Activated T-cell treated with anti-CD3 and anti-CD28 coated beads for 24 hours (primary cell): ENCODE measurements at places on chromosomes 1 and 21.

- no peak for DNase-seq
Observed at GRCh38 chr21:32285476-32285875, 6.6 kb upstream of the MIS18A start.

- no peak for DNase-seq
Observed at GRCh38 chr1:20008391-20008841, 29.0 kb upstream of the PLA2G2A start.

- no peak for DNase-seq
Observed at GRCh38 chr1:192793983-192794767, 14.7 kb upstream of the RGS2 start.

GRCh38 chr1:54872036-54872331 lies 15.0 kb downstream of the DHCR24 start:
- no peak for DNase-seq

- DNase-seq, result no peak
Observed at GRCh38 chr1:150383631-150384324, 19.8 kb downstream of the RPRD2 start.

DNA sequence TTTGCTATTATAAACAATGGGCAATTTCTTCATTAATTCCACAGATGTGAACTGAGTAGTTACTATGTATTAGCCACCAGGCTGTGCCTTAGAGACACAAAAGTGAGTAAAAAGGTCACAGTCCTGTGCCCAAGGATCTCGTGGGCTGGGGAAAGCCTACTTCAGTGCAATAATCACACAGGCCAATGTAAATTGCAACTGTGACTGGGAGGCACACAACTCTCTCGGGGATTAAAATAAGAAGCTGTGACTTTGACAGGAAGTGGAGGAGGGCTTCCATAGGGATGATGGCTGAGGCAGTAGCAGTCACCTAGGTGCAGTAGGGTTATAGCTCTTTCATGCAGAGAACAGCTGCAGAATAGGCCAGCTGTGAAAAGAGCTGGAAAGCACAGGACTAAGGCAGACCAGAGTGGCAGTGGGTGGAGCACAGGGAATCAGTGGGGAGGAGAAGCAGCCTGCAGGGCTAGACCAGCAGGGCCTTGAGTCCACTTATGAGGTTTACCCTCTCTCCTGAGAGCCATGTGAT lies 121.9 kb downstream of the MAB21L3 start:
- no peak for DNase-seq

GRCh38 chr1:60621368-60621851 lies 461.0 kb upstream of the NFIA start:
- DNase-seq, result no peak

DNA sequence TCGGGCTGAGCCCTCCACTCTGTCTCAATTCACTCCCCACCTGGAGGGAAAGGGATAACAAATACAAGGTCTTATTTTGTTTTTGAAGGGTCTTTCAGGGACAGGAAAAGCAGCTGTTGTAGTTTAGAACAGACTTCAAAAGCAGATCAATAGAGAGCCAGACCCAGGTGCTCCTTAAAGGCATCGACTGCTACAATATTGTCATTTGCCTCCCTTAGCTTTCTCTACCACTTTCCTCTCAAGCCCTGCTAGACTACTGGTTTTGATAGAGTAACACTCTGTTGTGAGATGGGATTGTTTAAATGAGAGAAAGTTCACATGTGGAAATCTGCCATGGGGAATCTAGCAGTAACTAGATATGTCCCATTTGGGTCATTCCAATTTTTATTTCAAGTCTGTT lies 24.0 kb downstream of the RGS7 start:
- DNase-seq, result no peak

GRCh38 chr1:99705385-99705784 lies 59.5 kb downstream of the PALMD start:
- DNase-seq, result no peak

DNA sequence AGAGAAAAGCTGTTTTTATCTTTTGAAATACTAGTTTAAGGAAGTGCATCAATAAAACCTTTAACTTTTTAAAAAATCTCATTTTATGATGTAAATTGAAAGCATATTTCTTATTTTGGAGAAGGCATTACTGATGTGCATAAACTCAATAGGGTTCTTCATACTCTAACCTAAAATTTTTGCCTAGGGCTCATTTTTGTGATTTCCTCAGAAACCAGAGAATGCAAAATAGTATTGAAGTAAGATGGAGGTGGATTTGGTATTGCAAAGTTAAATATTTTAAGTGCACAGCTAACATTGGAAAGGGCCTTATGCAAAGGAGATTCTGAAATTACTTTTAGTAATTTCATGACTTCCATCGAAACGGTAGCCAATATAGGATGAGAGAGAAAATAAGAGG lies 101.9 kb downstream of the PTGER3 start:
- DNase-seq, result no peak

GRCh38 chr1:103779932-103780331 lies 30.2 kb downstream of the AMY1C start:
- no peak for DNase-seq

- DNase-seq, result no peak
Observed at GRCh38 chr1:60888126-60888525, 194.2 kb upstream of the NFIA start.

GRCh38 chr1:11355559-11356475 lies 82.8 kb downstream of the UBIAD1 start:
- no peak for DNase-seq

DNA sequence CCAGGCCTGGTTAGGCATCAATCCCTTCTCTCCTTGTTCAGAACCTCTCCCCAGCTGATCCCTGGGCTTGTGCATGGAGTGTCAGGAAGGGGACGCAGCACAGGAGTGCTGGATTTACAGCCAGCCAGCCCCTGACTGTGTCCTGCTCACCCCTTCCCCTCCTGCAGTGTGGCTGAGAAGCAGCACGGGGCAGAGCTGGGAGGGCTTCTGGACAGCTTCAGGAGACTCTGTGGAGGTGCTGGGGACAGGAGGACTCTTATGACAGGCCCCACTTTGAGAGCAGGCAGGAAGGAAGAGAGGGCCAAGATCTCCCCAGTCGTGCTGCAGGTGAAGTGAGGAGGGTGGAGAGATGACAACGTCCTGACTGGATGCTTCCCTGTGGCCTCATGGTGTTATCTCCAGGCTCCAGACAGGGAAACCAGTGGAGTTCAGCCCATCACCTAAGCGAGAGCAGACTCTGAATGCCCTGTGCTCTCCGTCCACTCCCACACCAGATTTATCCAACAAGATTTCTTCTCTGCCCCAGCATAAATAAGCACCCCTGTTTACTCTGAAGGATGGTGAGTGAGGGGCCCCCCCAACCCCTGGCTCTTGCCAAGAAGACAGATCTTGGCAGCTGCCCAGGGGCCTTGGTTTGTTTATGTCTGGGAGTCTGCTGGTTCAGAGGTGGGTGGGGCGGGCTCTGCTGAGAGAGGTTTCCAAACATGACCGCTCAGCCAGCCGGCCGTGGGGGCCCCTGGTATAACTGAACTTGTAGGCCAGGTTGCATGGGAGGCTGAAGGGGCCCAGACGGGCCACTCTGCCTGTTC lies 21.3 kb downstream of the TMCC2 start:
- DNase-seq, result no peak

DNA sequence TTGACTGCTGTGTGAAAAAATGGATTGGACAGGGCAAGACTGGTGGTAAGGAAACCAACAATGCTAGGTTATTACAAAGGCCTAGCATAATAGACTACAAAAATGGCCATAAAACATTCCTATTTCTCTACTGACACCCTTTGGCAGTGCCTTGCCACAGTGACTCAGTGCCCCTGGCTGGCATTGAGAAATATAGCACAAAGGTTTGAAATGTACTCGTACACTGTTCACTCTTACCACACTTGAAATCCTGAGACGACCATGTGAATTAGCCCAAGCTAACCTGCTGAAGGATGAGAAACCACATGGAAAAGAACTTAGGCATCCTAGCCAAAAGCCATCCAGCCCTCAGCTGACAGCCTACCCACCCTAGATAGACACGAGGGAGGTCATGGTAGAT lies 149.8 kb upstream of the PALMD start:
- DNase-seq, result no peak

DNA sequence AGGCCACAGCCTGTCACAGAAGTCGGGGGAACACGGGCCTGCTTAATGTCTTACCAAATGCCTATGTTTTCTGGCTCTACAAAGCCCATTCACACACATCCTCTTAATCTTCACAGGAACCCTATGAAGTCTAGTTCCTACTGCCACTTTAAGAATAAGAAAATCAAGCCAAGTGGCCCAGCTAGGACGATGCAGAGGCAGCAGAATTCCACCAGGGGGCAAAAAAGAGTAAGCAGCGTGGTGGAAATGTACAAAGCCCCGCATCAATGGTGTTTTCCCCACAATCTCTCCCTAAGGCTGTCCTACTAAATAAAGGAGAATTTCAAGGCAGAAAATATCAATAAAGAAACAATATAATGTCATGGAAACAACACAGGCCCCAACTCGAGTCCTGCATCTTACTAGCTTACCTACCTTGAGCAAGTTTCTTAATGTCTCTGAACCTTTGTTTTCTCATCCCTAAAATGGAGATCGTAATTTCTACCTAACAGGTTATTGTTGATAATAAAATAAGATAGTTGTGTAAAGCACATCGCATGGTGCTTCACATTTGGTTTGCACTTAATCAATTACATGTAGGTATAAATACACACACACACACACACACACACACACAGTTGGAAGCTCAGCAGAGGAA lies 21.4 kb downstream of the SEC16B start:
- DNase-seq, result peak; percentile 6

- DNase-seq, result no peak
Observed at GRCh38 chr21:42320791-42321190, 5.6 kb upstream of the TFF3 start.

GRCh38 chr1:10704368-10704882 lies 92.0 kb downstream of the CASZ1 start:
- no peak for DNase-seq

DNA sequence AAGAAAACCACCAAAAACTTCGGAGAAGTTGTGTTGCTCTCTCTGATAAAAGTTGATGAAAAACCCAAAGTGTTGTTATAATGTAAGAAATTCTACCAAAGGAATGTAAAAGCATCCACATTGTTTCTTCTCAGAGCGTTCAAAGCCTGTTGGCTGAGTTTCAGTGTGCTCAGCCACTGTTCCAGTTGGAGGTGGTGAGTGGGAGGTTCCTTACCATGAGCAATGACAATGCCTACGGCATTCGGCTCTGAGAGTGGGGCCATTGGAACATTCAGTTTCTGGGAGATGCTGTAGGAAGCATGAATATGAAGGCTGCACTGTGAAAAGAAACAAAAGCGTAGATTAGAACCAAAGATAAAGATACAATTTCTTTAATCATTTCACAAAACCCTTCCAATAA lies 20.5 kb upstream of the MYBPHL start:
- no peak for DNase-seq

DNA sequence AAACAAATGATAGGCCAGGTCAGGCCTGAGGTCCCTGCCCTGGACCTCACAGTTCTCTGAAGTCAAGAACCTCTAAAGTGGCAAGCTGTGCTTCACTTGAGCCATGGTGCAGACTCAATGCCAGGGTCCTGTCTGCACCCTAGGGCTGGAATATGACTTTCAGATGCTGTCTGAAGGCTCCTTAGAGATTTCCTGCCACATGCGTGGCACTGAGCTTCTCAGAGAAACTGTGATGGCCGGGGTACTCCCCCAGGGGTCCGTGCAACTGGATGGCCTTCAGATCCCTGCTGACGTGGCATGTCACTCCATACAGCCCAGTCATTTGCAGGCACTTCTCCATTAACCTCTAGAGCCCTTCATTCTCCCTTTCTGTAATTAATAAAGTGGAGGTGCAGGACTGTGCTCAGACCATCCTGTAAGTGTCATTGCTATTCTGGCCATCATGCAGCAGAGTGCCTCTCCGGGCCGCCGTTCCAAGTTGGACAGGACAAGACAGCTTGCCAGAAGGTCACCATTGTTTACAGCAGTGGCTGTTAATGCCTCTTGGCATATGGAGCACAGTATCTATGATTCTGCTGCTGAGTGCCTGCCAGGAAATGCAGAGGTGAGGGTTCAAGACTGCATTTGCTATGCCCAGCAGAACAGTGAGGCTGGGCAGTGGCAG lies 205.1 kb upstream of the COA6 start:
- DNase-seq, result no peak

DNA sequence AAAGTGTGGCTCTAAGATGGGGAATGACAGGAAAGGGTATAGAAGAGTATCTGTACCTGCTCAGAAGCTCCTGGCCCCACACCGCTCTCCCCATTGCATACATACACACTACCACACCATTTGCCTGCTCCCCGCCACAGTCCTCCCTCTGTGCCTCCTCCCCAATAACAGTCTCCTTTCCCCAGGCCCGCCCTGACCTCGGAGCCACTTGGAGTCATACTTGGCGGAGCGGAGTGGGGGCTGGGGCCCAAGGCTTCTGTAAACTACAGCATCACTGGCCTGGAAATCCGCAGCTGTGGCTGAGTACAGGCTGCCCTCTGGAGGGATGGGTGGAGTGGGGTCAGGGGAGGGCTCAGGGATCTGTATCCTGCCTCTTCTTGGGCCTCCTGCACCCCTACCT lies 8.6 kb downstream of the SEMA6C start:
- no peak for DNase-seq

DNA sequence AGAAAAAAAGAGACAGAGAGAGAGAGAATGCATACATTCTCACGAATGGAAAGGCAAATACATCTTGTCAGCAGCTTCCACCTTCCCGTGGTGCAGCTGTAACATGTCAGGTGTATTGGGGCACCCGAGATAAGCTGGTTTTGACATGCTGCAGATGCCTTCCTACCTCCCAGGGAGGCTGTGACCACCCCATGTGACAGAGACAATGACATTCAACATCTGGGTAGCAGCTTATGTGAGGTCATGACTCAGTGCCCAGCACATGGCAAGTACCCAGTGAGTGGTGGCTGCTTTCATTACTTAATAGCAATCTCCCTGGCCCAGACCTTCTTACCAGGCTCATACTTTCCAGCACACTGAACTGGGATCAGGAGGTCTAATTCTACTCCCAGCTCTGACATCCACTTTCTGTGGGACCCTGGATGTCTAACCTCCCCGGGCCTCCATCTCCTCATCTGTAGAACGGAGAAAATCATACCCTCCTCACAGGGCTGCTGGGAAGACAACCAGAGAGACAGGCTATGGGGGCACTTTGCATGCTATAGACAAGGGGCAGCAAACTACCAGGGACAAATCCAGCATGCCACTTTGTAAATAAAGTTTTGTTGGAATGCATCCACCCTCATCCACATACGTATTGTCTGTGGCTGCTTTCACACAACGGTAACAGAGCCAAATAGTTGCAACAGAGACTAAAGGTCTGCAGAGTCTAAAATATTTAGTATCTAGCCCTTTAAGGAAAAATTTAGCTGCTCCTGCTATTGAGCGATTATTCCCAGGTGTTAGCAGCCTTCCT lies 38.5 kb upstream of the ZBTB40 start:
- DNase-seq, result no peak

- DNase-seq, result no peak
Observed at GRCh38 chr1:84675106-84675505, 15.2 kb downstream of the SSX2IP start.

GRCh38 chr1:36092798-36093185 lies 4.1 kb downstream of the ADPRS start:
- DNase-seq, result no peak

- DNase-seq, result no peak
Observed at GRCh38 chr1:165703648-165704047, 5.3 kb upstream of the ALDH9A1 start.

DNA sequence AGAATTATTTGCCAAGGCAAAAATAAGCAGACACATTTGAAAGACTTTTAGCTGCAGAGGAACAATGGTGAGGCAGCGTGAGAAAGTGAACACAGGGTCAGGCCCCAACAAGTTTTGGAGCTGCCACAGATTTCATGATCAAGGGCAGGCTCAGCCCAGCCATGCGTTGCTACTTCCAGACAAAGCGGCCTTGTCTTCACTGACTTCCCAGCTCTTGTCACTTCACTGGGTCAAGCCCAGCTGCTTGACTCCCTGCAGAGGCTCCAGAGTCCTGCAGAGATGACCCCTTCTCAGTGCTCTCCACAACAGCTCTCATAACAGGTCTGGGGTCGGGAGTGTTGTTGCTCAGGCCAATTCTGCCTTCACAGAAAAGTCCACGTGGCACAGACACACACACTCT lies 35.8 kb downstream of the HHAT start:
- no peak for DNase-seq
